Head of caudate nucleus (tissue), 42 donors: ENCODE measurements at places on chromosomes 1 and 21.

DNA sequence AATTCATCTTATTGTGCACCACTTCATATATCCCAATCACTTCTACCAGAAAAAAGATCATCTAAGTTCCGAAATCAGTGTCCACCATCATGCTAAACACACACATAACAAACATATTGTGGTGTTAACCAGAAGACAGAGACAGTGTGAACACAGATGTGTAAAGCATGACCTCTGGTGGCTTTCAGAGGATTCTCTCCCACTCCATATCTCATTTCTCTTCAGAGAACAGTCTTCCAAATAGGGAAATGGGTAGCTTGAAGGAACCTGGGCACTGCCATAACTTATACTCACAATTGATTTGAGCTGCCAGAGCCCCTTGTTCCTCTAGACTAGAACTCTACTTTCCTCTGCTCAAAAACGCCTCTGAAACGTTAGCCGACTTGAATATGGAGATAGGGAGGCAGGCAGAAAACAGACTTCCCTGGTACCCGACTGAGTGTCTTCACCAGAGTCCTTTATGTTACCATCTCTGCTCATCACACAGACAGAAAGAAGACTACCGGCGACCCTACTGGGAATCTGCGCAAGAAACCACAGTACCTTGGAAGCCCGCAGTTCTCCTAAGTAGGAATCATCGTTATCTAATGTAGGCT, 1.8 kb upstream of the ELAPOR1 start:
- DNase-seq, result no peak

DNA sequence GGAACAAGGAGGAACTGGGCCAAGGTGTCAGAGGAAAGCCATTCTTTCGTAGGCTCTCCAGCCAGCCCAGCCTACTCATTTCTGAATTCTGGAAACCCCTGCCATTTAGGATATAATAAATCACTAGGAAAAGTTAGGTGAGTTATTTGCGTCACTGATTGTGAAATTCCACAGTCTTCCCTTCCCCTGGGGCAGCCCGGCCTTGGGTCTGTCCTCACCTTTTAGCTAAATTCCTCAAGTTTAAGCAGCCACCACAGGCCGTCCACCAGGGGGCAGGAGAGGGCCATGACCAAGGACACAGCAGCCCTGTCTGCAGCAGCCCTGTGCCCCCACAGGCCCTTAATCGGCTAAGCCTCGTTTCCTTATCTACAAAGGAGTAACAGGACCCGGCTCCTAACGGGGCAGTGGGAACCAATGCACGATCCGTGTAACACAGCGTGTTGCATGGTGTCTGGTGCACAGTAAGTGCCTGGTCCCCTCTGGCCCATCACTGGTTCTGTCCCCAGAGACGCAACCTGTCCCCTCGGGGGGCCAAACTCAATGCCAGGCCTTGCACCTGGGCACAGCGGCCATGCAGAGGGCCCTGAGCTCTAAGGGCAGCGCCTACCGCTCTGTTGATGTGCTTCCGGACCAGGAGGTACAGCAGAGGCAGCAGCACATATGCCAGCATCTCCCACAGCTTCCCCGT, 18.1 kb downstream of the GPR157 start:
- DNase-seq, result peak; percentile 86

GRCh38 chr1:163271535-163271934, 50.2 kb upstream of the NUF2 start:
- DNase-seq, result no peak

- DNase-seq, result no peak
These were observed 1030.1 kb downstream of the ADGRL2 start for GRCh38 chr1:82830690-82831380.

- DNase-seq, result no peak
These were observed 9.4 kb upstream of the THEMIS2 start for GRCh38 chr1:27862671-27863537.

GRCh38 chr1:145719230-145720079, at the start of gene CD160:
Gene CD160, plus strand, starts transcription at chr1:145719499. Its CDS starts 8,829 bp downstream, at chr1:145728328.
- DNase-seq, result no peak

DNA sequence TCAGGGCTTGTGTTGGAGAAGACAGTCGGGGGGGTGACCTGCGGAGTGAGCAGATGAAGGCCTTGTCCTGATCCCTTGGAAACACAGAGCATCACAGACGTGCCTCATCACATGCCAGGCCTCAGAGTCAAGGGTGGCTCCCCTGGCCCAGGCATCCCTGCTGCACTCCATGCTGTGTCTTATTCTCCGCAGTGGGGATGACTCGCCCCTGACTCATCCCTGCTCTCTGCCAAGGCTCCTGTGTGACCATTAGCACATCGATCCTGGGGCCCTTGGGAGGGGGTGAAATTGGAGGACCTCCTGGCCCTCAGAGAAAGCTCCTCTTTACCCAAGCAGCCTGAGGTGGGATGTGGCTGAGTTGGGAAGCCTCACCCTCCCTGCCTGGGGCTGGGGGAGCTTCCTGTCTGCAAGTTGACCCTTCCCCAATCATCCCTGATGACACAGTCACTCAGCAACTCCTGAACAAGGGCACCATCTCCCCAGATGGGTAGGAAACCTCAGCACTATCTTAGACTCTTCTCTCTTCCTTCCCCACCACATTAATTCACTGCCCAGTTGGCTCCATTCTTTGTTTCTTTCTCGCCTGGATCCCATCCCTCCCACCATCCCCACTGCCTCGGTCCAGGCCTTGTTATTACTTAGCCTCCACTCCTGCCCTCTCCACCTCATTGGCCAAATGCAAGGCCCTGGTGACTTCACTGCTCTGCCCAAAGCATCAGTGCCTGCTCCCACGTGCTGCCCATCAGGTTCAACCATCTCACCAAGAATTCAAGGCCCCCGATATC, 74.6 kb downstream of the CAMK2N1 start:
- DNase-seq, result no peak

GRCh38 chr1:224169718-224170270, 13.2 kb upstream of the DEGS1 start:
- no peak for DNase-seq

DNA sequence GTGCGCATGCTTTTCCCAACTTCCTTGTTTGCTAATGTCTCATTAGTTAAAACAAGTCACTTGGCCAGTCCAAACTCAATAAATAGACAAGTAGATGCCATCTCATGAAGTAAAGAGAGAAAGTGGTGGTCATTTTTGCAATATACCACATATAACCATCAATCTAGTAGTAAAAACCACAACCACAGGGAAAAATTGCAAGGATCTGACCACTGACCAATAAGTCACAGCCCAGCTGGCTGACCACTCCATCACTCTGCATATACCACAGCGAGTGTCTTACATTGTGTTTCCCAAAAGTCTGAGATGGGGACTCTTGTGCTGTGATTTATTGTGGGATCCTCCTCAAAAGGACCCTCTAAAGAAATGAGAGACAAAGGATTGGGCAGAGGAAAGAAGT, 76.0 kb downstream of the FH start:
- no peak for DNase-seq

GRCh38 chr1:5239911-5240310, 585.5 kb downstream of the AJAP1 start:
- DNase-seq, result peak; percentile 47

GRCh38 chr1:239884796-239885195, 206.9 kb upstream of the FMN2 start:
- DNase-seq, result no peak

- DNase-seq, result no peak
These were observed 118.5 kb downstream of the FGGY start for GRCh38 chr1:59415286-59415850.

GRCh38 chr1:22971611-22972405, 858 bp downstream of the LACTBL1 start:
- no peak for DNase-seq

DNA sequence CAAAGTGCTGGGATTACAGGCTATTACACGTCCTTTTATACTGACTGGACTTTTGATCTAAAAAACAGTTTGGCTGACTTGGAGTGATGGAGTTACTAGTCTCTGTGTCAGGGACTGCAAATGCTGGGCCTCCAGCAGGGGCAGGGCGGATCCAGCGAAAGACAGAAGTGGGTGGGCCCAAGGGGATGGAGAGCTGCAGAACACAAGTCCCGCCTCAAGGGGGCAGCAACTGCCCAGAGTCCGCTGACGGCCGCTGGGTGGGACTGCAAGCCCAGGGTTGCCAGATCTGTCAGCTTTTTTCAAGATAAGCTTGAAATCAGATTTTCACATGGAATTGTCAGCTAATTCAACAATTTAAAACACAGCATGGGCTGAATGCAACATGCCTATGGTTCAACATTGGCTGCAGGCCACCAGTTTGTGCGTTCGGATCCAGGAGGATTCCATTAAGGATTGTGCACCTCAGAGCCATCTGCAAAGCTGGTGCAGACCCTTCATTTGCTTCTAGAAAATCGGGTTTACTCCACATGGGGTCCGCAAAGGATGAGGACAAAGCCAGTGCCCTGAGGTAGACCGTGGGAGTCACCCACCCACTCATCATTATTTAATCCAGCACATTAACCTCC, 10.7 kb downstream of the STMN1 start:
- DNase-seq, result peak; percentile 93

DNA sequence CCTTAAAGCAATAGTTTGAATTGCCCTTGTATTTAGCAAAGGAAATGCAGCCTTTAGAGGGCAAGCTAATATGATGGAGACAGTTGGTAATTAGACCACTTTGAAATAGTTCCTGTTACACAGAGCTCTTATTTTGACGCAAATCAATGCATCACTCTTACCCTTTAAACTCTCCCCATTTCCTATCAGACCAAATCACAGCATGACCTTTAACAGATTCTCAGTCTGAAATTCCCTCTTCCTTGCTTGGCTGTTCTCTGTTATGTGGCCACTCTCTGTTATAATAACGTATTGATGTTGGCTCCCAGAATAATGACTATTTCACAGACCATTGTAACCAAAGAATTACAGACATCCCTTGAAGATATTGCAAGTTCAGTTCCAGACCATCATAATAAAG, 66.9 kb upstream of the NGF start:
- DNase-seq, result no peak

- DNase-seq, result peak; percentile 17
These were observed 52.7 kb downstream of the VWA5B1 start for GRCh38 chr1:20343149-20343937.

- DNase-seq, result no peak
These were observed 32.0 kb downstream of the SLC45A1 start for GRCh38 chr1:8349961-8350360.

DNA sequence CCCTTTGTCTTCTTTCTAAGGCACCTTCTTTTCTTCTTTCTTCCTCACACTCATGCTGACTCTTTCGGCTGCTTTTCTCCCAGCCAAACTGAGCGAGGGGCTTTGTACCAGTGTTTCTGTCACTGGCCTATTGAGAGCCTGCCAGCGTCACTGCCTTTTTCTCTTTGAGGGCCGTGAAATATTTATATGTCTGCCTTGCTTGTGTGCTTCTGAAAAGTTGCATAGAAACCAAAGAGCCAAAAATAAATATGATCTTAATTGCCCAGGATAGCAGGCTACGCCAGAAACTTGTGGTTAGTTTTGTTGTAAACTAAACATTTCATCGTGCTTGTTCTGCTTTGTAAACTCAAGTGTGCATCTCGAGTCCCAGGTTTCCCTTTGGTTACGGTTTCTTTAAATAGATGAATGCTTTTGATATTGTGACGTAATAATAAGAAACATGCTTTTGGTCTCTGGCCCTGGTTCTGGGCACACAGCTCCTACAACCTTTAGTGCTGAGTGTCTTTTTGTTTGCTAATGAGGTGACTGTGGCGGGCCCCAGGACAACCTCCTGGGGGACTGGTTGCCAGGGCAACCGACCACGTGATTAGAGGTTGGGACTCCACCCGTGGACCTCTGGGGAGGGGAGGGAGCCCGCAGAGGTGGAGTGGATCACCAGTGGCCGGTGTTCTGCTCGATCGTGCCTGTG, 10.8 kb downstream of the SLC37A1 start:
- peak; percentile 54 for DNase-seq

- no peak for DNase-seq
These were observed 193.3 kb upstream of the BEND5 start for GRCh38 chr1:48969971-48970370.

DNA sequence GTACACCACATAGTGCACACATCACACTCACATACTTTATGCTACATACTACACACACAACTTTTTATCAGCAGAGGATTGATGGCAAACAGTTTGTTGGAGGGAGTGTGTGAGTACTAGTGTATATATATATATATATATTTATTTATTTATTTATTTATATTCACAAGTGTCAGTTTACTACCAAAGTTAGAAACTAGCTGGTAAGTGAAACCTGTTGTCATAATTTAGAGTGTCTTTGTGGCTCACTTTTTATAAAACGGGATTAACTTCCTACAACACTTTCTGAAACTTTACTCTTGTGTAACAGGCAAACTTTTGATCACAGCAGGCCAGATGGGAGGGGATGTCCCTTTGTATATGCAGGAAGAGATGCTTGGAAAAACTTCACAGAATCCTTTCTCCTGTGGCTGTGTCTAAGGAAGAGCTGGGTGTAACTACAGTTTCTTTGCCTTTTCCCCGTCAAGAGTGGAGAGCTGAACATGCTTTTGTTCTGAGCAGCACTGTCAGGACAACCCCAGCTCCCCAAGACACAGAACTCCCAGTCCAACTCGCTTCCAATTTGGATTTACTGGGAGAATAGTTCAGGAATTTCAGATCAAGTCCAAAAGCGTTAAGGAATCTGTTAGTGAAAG, 1.9 kb upstream of the SAMD13 start:
- no peak for DNase-seq

- DNase-seq, result no peak
These were observed 176.4 kb downstream of the DHRS3 start for GRCh38 chr1:12441414-12442105.

GRCh38 chr21:42513151-42513984, at the start of gene SLC37A1:
Gene SLC37A1, plus strand, starts transcription at chr21:42513852. Its CDS starts 4,603 bp downstream, at chr21:42518455.
- peak; percentile 49 for DNase-seq

GRCh38 chr1:210440081-210440480, 111.4 kb downstream of the HHAT start:
- no peak for DNase-seq

GRCh38 chr1:13730751-13731482, 30.9 kb downstream of the PRDM2 start:
- DNase-seq, result no peak

DNA sequence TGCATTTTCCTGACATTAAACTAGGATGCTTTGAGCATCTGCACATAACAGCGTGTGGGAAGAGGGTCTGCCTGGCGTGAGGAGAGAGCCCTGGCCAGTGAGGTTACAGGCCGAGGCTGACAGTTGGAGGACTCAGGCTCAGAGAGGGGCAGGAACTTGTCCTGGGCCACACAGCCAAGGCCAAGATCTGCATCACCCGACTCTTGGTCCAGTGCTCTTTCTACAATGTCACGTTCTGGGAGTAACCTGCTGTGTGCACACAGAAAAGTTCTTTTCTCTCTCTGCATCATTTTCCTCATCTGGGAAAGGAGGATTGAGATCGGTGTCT, 42.8 kb upstream of the RUNX3 start:
- no peak for DNase-seq
